ENCODE measurements at places on chromosomes 13 and 19. TPM values are rescaled to one million over a fixed set of nuclear protein-coding genes. Genes with fewer than 3 reads are reported as not detected.

The CRLF1 gene
- 3.0 TPM for total RNA-seq

The CEACAM20 gene
- not detected for total RNA-seq

The RETN gene
- total RNA-seq: not detected

The RASIP1 gene
- total RNA-seq: not detected

The TCF3 gene
- total RNA-seq: 91.5 TPM
